ENCODE measurements at places on chromosomes 11 and 22.

DNA sequence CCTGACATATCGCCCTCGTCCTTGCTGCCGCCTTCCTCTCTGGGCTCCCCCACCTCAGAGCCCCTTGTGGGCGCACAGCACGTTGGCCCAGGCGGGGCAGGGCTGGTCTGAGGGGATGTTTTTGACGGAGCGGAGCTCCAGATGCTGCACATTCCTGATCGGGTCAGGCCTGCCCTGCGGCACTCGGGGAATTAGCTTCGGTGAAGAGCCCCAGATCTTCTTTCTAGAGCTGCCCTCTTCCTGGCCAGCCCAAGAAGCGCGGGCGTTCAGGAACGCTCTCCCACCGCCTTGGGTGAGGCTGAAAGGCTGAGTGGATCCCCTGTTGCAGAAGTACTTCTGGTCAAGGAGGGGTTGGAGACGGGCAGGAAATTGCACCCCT is 12.1 kb downstream of the YPEL4 start:
- DNase-seq, result no peak

DNA sequence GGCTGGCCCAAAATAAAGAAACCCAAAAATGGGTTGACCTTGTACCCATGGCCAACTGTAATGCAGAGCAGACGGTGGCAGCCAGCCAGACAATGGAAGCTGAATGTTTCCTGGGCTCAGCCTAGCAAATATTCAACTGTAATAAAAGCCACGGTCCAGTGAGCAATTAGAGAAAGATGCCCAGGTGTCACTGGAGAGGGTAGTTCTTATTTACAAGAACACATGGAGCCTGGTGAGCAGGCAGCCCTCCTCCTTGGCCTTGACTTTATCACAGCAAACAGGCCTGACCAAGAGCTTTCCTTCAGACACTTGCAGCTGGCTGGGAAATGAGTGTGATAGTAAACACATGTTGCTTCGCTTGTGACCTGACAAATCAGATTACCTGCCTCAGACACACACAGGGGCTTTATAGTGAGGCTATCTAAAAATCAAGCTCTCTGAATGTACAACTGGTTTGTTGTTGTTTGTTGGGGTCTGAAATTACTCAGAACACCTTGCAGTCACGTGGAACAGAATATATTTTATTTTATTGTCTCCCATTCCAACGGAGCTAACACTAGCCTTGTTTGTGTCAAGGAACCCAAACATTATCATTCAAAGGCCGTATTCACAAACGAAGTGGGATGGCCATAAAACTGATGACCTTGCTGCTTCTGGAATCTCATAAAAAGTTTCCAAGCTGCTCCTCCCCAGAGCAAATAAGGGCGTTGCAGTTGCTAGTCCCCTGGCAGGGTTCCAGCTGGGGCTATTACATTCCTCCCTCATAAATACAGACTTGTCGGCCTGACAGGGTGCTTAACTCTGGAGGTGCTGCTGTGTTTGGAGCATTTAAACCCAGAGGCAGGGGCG is 161.1 kb downstream of the BBOX1 start:
- peak; percentile 59 for DNase-seq

DNA sequence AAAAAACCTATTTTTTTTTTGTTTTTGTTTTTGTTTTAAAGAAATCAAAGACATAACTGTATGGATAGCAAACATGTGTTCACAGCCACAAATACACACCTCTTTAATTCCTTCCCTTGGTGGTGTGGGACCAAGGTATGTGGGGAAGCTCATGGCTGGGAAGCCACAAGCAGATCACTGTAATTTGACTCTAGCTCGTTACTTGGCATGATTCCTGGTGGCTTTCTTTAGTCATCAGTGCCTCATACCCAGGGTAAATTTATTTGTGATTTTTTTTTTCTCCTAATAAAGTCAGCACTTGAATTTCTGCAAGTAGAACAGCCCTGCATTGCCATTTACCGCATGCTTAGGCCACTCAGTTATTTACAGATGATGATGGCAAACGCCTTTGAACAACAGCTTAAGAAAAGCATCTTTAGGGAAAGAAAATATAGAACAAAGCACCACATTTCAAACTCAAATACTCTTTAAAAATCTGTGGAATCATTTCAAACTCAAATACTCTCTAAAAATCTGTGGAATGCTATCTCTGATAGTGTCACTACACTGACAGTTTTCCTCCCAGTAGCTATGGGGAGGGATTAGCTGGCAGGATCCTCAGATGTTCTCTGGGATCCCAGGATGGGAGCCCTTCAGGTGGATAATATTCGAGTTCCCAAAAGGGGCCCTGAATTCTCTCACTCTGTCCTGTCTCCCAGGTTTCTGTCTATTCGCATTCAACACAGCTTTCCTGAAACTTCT is 687.2 kb downstream of the OPCML start:
- DNase-seq, result no peak

DNA sequence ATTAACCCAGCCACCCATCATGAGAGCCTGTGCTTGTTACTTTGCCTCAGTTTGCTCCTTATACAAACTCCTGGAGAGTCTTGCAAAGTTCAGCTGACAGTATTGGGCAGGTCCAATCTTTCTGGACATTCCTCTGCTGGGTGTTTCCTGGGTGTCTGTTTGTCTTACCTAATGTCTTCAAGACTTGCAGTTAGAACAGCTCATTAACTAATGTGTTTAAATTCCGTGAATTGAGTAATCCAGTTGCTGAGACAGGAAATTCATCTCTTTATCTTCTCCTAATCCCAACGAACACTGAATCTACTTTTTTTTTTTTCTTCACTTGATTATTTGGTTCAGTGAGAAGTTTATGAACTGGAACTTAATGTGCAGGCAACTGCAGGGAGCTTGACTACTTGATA is 20.6 kb downstream of the BCO2 start:
- DNase-seq, result no peak

GRCh38 chr11:61061081-61061826 is 41.0 kb upstream of the CD5 start:
- DNase-seq, result peak; percentile 98

DNA sequence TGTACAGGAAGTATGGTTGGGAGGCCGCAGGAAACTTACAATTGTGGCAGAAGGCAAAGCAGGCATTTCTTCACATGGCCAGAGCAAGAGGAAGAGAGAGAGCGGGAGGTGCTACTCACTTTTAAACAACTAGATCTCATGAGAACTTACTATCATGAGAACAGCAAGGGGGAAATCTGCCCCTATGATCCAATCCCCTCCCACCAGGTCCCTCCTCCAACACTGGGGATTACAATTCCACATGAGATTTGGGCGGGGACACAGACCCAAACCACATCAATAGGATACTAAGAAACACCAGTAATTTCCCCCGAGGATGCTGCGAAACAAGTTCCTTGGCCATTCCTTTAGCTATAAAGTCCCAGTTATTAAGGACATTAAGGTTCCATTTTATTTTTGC is 94.1 kb upstream of the SC5D start:
- no peak for DNase-seq

- peak; percentile 93 for DNase-seq
Observed at GRCh38 chr22:30609260-30610185, 2.5 kb downstream of the TCN2 start.

GRCh38 chr22:23452231-23453010 is 127.7 kb downstream of the IGLL1 start:
- DNase-seq, result no peak

DNA sequence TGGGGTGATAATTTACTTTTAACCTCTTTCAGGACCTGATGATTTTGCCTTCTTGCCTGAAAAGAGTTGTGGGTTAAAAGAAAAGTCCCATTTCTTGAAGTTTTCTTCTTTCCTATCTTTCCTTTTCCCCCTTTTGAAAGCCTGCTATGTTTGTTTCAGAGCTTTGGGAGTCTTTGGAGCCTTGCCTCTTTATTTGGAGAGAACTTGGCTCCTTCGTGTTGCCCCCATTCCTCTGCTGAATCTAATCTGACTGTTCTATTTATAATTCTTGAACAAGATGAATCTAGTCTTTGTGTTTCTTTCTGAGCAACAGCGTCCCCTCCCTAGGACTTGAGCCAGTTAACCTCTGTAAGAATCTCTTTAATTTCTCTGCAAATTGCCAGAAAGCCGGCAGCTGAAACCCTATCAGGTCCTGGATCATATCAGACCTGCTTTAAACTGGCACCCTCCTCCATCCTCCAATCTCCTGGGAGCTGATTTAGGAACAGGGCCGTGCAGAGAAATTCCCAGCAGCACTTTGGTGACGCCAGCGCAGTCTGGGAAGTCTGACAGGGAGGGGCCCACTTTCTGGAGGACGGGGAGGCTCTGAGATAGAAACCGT is 289.1 kb upstream of the SORL1-AS1 start:
- no peak for DNase-seq

DNA sequence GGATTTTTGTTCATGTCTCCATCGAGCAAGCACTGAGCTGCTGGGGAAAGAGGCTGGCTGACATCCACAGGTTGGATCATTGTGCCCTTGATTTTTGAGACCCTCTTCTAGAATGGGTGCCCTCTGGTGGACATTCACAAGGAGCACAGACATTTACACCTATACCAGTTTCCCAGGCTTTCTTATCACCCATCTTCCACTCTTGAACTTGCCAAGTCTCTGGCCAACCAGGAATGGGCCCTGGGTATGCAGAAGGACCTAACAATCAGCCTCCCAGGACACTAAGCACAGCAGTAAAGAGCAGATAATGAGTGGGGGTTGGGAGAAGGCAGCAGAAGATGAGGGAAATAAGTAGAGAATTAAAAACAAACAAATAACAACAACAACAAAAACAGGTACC is 5.7 kb upstream of the INTS4 start:
- DNase-seq, result peak; percentile 74

- DNase-seq, result no peak
Observed at GRCh38 chr11:36266767-36267166, 22.5 kb downstream of the COMMD9 start.

GRCh38 chr11:76693806-76694205 is 23.3 kb upstream of the LRRC32 start:
- DNase-seq, result no peak

DNA sequence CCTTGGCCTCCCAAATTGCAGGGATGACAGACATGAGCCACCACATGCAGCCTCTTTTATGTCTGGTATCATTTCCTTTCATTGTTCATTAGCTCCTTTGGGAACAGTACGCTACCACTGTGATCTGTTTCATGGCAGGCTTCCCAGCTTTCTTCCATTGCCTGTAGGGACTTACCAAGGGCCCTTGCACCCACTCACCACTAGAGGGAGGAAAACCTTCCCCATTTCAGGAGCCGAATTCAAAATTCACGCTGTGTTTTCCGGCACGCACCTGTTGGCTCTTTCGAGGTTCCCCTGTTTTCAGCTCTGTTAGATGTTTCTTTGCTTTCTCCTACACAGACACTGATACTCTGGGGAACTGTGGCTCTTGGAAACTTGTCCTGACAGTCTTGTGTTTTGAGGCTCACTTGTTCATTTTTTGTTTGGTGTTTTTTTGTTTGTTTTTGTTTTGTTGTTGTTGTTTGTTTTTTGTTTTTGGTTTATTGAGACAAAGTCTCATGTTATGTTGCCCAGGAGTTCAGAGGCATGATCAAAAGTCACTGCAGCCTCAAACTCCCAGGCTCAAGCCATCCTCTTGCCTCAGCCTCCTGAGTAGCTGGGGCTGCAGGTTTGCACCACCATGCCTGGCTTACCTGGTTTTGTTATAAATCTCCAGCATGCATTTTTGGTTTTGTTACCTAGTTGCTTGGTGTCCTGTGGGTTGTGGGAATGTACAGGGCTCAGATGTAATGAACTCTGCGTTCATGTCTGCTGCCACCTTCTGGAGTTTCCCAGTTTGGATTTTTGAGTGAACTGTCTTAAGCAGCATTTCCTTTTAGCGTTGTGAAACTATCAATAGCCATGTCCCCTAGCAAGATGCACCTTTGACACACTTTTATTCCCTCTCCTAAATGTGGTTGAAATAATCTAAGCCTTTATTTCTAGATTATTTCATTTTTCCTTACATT is 2.3 kb downstream of the KRTAP5-11 start:
- DNase-seq, result peak; percentile 72

- DNase-seq, result no peak
Observed at GRCh38 chr11:76752321-76753143, 30.6 kb upstream of the TSKU start.

GRCh38 chr22:31488988-31489617 is 539 bp downstream of the EIF4ENIF1 start:
- DNase-seq, result peak; percentile 38

GRCh38 chr11:127274328-127274676 is 273.7 kb upstream of the KIRREL3 start:
- DNase-seq, result no peak

GRCh38 chr11:29333993-29334775 is 682.6 kb downstream of the KCNA4 start:
- peak; percentile 7 for DNase-seq

All from RPMI8226 (cell line).